ENCODE measurements at places on chromosomes 12 and 14.

DNA sequence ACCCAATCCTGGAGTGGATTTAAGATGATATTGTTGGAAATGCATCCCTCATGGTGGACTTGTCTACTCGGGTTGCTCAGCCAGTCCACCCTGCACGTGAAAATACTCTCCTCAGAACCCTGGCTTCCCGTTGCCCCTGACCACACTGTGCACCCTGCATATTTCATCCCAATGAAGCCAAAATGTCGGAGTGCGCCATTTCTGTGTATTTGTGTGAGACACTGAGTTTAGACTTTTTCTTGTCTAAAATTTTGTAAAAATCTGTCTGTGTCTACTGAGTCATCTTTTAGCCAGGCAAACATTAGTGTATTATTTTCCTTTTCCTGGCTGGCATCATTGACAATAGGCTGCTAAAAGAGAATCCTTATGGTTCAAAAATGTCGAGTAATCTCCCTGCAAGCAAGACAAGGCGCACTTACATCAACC lies 485 bp upstream of the PNMA1 start:
- DNase-seq = no peak

DNA sequence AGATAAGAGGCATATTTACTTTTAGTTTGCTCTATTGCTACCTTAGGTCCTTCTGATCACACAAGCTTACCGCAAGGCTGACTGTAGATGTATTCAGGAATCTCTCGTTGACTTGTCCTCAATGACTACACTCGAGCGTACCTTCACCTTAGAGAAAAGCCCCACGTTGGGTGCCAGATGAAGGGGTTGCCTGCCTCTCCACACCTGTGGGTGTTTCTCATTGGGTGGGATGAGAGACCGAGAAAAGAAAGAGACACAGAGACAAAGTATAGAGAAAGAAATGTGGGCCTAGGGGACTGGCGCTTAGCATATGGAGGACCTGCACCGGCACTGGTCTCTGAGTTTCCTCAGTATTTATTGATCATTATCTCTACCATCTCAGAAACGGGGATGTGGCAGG lies 51.8 kb downstream of the ASCL4 start:
- no peak for DNase-seq

- DNase-seq = no peak
Observed at GRCh38 chr14:104601786-104602185, 2.8 kb downstream of the TMEM179 start.

DNA sequence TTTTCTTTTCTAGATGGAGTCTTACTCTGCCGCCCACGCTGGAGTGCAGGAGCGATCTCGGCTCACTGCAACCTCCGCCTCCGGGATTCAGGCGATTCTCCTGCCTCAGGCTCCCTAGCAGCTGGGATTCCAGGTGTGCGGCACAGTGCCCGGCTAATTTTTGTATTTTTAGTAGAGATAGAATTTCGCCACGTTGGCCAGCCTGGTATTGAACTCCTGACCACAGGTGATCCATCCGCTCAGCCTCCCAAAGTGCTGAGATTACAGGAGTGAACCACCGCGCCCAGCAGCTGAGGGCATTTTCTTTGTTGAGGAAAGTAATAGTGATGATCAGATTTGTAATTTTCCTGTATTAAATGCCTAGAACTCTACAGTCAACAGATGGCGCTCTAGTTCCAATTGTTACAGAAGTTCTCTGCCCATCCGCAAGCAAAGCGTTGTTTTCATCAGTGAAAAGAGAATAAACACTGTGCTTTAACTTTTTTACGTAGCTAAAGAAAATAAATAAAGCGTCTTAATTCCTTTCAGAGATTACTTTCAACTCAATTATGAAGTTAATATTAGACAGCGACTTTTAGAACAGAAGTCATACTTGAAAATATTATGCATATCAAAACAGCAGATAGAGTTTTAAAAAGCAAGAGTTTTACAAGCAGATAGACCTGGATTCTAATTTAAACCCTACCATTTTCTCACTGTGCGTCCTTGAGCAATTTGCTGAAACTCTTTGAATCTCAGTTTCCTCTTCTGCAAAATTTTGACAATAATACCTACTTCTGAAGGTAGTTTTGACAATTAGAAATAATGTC lies 335.1 kb downstream of the DUSP6 start:
- no peak for DNase-seq

GRCh38 chr12:71955970-71956369 lies 17.3 kb downstream of the TPH2 start:
- DNase-seq = no peak

DNA sequence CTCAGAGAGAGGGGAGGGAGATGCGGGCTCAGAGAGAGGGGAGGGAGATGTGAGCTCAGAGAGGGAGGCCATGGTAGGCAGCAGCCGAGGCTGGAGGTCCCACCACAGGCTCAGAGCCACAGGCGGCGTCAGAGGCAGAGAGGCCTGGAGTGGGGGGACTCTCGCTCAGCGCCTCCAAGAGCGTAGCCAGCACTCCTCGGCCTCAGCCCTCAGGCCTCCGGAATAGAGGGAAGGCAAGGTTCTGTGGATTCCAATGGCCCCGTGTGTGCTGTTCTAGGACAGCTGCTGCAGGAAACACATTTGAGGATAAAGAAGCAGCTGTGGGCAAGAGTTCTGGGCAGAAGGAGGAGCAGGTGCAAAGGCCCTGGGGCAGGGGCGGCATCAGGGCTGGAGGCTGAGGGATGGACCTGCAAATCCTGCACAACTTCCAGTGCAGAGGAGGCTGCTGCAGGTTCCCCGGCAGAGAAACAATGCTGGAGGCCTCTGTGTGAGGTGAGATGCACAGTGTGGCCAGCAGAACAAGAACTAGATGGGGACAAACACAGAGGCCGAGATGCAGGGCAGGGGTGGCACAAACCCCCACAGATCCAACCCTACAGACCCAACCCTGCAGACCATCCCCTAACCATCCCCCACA lies 59.1 kb upstream of the GALNT9 start:
- no peak for DNase-seq

DNA sequence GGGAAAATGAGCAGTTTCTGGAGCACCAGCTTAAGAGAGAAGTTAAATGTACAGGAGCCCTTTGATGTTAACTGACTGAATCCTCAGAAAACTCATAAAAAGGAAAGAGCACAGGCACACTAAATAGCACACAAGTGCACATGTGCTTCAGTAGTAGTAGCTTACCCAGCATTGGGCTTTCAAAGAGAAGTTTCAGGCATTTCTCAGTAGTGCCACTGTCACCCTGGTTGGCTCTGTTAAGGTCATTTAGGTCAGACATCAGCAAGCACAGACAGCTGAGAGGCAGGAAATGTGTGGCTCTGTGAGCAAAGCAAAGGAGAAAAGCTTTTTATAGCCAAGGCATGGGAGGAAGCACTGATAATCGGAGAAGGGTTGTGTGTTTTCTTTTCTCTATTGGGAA lies 96.3 kb upstream of the HIF1A start:
- DNase-seq = no peak

DNA sequence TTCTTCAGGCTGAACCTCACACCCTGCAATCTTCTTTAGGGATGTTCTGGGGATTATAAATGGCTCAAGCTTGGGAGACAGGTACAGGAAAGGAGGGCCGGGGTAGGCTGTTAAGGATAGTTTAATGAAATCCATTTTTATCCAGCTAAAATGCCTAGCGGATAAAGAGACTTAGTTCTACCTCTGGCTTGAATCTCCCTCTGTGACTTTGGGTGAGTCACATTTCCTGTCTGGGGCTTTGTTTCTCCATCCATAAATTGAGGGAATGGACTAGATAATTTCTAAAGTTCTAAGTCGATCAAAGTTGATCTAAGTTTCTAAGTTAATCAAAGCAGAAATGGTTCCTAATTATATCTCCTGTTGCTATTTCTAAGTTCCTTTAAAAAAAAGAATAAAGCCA lies 319.6 kb upstream of the E2F7 start:
- no peak for DNase-seq

GRCh38 chr12:6078398-6079096 lies 45.9 kb downstream of the VWF start:
- no peak for DNase-seq
